Spinal cord (tissue), 10 donors: ENCODE measurements at places on chromosomes 6 and 20. TPM values are rescaled to one million over a fixed set of nuclear protein-coding genes. Genes with fewer than 3 reads are reported as not detected.

Gene OXT
- total RNA-seq = 0.33 TPM

Gene CD93
- total RNA-seq = 33.4 TPM

Gene IPCEF1
- total RNA-seq = 9.4 TPM

Gene MAS1L
- not detected for total RNA-seq

DNA sequence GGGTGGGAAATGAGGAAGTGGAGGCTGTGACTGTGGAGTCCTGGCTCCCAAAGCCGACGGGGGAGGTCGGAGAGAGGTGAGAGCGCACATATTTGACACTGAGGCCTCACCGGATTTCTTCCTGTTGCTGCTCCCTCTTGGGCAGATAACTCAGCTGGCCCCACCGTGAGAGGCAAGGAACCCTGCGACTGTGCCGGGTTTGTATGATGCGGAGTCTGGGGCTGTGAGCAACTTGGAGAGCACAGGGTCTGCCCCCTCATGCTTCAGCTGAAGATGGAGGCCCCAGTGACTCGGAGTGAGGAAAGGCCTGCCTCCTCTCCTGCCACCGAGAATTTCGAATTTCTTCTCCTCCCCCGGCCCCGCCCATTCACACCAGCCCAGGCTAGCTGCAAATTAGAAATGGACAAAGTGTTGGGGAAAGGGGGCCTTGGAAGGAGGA, 160.6 kb downstream of the GRM4 start:
- peaks cover 11% of the 10 kb centered on the region for H3K4me1 ChIP-seq
- H3K27me3 ChIP-seq = no peaks in the 10 kb centered on the region
- no peak overlapping the region for H3K4me3 ChIP-seq
- H3K27ac ChIP-seq = no peak overlapping the region

GRCh38 chr6:117605169-117605826, 3.0 kb upstream of the GOPC start:
- peak; percentile 78 for DNase-seq
- H3K4me3 ChIP-seq = no peak overlapping the region
- H3K27ac ChIP-seq = no peak overlapping the region
- peaks cover 2% of the 10 kb centered on the region for H3K4me1 ChIP-seq
- H3K27me3 ChIP-seq = no peaks in the 10 kb centered on the region

DNA sequence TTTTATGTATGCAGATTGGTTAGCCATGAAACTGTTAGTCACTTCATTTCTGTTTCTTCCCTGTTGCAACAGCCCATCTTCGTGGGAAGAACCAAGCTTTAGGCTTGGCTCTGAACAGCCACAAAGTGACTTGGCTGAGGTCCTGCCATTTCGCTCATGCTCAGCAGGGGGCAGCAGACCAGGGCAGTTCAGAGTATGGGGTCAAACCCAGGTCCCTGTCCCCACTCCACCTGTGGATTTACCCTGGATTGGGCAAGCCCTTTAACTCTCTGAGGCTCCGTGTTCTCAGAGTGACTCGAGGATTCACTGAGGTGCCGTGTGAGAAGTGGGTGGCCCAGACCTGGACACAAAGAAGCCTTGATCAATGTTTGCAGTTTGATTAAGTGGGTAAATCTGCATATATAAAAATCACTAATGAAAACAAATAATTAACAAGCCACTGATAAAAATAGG, 19.8 kb upstream of the MAP1LC3A start:
- no peak overlapping the region for H3K4me3 ChIP-seq
- H3K4me1 ChIP-seq = peaks cover 3% of the 10 kb centered on the region

DNA sequence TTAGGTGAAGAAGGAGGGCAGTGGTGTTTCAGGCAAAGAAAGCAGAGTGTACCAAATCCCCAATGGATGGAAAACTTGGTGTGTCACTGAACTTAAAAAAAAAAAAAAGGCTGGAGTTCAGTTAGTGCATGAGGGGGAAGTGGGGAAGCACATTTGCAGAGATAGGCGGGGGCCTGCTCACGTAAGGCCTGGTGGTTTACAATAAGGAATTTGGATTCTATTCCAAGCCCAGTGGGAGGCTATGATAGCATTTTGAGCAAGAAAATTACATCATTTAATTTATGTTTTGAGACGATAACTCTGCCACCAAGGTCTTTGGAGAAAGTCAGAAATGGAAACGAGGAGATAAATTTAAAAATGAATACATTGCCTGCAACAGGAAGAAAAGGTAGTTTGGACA, 225.5 kb downstream of the EYA4 start:
- no peak overlapping the region for H3K27ac ChIP-seq
- H3K36me3 ChIP-seq = no peaks in the 10 kb centered on the region
- H3K27me3 ChIP-seq = no peaks in the 10 kb centered on the region
- no peak for DNase-seq
- H3K4me1 ChIP-seq = no peaks in the 10 kb centered on the region

DNA sequence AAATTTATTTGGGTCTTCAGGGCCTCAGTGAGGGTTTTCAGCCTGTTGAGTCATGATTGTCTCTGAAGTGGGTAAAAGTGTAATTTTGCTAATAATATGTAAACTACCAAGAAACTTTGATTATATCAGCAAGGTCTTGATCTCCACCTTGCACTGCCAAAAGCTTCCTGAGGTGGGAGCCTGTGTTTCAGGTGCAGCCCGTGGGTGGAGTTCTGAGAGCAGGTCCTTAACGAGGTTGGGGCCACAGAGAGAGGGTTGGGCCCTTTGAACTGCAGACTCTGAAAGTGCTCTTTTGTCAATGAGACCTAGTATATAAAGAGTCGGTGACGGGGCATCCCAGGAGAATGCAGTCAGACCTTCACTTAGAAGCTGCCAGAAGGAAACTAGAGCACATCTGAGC, 129.7 kb upstream of the MAP3K4 start:
- no peak for DNase-seq
- H3K4me1 ChIP-seq = no peaks in the 10 kb centered on the region
- no peaks in the 10 kb centered on the region for H3K36me3 ChIP-seq
- no peak overlapping the region for H3K27ac ChIP-seq
- no peaks in the 10 kb centered on the region for H3K27me3 ChIP-seq
- no peak overlapping the region for H3K4me3 ChIP-seq

- peaks cover 26% of the 10 kb centered on the region for H3K36me3 ChIP-seq
- peaks cover 46% of the 10 kb centered on the region for H3K4me1 ChIP-seq
- H3K4me3 ChIP-seq = peak overlapping the region; percentile 67
These were observed 1.1 kb downstream of the CENPB start for GRCh38 chr20:3785240-3786125.

- H3K36me3 ChIP-seq = no peaks in the 10 kb centered on the region
- H3K27ac ChIP-seq = no peak overlapping the region
- DNase-seq = no peak
- H3K4me3 ChIP-seq = no peak overlapping the region
These were observed 864.2 kb downstream of the KIF16B start for GRCh38 chr20:15708984-15709598.
